ENCODE measurements at places on chromosomes 6 and 20.

- no peak for DNase-seq
These were observed 90.1 kb downstream of the CAP2 start for GRCh38 chr6:17483391-17484016.

DNA sequence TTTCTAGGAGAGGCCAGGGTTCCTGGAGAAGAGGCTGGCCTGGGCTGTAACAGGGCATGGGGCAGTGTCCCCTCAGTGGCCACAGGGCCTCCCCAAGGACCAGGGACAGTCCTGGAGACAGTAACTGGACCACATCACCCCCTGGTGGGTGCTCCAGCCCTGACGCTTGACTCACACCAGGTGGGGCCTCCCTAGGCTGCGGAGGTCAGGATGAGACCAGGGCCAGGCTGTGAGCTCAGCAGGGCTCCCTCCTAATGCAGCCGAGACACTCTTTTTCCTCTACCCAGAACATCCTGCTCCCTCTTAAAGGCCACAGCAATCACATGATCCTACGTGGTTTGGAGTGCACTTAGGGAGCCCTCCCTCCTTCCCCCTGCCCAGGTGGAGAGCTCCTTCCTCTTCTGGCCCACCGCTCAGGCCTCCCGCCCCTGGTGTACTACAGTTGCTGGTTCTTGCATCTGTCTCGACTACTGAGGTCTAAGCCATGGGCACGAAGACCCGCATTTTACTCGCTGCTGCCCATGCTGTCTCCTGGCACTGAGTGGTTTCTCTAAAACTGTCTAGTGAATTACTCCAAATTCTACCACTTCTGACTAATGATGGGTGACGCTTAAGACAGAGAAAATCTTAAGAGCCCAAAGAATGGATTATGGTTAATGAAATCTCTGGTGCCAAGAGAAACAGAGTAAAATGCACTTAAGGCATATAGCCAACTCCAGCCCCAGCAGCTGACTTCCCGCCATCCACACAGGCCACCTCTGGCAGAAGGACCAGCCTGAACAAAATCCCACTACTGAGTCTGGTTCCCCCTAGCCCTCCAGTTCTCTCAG lies 166.1 kb upstream of the CST7 start:
- no peak for DNase-seq

DNA sequence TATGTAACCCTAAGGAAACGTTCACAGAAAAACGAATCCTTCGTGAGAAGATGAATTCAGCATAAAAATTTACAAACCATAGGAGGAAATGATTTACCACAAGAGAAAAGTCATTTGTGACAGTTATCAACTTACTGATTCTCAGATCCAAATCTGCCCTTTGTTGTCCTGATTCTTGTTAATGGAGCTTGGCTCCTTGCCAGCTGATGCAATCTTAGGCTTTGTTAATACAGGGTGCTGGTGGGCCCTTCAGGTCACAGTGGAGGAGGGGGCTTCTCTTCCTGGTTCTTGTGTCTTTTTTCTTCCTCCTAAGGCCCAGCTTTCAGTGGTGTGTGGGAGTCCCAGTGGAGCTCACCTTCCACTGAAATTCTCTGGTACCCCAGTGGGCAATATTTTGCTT lies 108.4 kb upstream of the MAP3K7 start:
- DNase-seq = peak; percentile 12

- DNase-seq = no peak
These were observed 134.2 kb downstream of the PKHD1 start for GRCh38 chr6:51953246-51953645.

- DNase-seq = no peak
These were observed 296.3 kb downstream of the LAMA2 start for GRCh38 chr6:129179283-129179682.

DNA sequence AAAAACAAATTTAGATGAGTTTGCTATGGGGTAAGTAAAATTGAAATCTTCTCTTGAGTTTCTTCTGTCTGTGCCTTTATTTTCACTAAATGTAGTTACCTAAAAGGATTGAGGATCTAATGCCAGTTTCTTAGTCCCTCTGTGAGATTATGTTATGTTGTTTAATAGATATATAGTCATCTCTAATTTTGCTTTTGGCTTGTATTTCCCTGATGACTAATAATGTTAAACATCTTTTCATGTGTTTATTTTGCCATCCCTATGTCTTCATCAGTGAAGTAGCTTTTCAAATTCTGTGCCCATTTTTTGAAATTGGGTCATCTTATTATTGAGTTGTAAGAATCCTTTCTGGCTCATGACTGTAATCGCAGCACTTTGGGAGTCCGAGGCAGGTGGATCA lies 13.7 kb downstream of the QRSL1 start:
- no peak for DNase-seq

DNA sequence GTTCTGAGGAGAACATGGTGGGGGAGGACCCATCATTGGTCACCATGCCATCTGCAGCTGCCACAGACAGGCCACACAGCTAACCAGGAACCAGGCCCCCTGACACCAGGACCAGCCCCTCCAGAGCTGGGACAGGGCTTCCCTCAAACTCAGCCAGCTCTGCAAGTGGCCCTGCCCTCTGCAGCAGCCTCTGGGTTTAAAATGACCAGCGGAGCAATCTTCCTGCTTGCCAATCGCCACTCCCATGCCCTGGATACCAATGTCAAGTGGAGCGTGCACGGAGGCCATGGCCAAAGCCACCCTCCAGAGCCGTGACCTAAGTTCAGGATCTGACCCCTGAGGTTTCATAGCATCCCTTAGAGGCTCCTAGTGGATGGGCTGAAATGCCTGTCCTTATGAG lies 199.4 kb downstream of the SYNDIG1 start:
- no peak for DNase-seq

DNA sequence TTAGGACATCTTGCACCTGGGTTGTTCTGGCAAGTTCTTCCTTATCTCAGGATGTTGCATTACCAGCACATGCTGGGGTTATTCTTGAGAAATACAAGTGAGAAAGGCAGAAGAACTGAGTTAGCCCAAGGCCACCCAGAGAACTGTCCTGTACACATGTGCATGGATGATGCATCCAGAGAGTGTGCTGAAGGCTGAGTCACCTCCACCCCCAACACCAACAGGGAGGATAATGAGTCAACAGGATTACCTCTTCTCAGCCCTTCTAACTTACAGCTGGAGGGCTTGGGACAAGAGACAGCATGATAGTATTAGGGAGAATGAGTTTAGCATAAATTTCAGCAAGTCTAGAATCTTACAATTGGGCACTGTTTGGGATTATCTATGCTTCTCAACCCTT lies 8.5 kb downstream of the SCGN start:
- DNase-seq = no peak

- peak; percentile 36 for DNase-seq
These were observed 461.0 kb upstream of the JARID2 start for GRCh38 chr6:14784596-14785492.

GRCh38 chr6:32070814-32071543 lies 32.8 kb downstream of the CYP21A2 start:
- no peak for DNase-seq

DNA sequence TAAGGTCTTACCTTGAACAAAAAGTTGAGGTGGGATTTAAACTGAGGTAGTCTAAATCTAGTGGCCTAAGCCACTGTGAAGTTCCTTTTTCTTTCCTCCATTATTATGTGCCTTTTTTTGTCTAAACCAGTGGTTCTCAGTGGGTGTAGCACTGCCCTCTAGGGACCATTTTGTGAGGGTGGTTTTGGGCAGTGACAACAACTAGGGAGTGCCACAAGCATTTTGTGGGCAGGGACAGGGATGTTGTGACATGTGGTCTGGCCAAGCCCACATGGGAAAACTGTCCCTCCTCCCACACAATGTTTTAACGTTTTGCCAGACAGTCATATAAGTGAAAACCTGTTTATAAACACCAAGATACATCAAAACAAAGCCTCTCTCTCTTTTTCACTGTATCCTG lies 899.4 kb upstream of the FLRT3 start:
- peak; percentile 6 for DNase-seq

- DNase-seq = no peak
These were observed 35.2 kb upstream of the CLDN20 start for GRCh38 chr6:155228546-155229166.

DNA sequence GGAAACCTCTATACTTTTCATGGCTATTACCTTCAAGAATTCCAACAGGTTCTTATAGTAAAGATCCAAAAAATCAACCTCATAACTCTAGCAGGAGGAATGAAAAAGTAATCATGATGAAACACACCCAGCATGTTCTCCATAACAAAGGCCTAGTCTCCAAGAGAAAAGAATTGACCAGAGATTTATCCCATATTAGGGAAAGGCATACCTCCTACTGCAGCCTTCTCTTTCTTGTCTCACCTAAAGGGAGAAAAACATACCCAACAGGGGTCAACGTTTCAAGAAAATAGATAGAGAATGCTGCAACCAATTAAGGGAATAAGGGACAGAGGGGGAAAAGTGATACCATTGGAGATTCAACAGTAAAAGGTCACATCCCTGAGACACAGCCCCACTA lies 262.5 kb downstream of the FRK start:
- no peak for DNase-seq

DNA sequence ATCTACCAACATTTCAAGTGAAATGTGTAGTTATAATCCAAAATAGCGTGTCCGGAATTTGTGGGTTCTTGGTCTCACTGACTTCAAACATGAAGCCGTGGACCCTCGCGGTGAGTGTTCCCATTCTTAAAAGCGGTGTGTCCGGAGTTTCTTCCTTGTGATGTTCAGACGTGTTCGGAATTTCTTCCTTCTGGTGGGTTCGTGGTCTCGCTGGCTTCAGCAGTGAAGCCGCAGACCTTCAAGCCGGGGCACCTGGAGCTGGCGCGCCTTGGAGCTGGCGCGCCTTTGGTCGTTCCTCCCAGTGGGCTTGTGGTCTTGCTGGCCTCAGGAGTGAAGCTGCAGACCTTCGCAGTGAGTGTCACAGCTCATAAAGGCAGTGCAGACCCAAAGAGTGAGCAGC lies 291.5 kb upstream of the EYS start:
- DNase-seq = no peak

GRCh38 chr6:4846387-4846786 lies 70.2 kb downstream of the CDYL start:
- DNase-seq = no peak

GRCh38 chr20:57107208-57107607 lies 159.2 kb downstream of the BMP7 start:
- DNase-seq = no peak

- DNase-seq = no peak
These were observed 977 bp upstream of the SMAP1 start for GRCh38 chr6:70666706-70667105.

GRCh38 chr6:134908906-134909516 lies 40.9 kb downstream of the ALDH8A1 start:
- DNase-seq = no peak

DNA sequence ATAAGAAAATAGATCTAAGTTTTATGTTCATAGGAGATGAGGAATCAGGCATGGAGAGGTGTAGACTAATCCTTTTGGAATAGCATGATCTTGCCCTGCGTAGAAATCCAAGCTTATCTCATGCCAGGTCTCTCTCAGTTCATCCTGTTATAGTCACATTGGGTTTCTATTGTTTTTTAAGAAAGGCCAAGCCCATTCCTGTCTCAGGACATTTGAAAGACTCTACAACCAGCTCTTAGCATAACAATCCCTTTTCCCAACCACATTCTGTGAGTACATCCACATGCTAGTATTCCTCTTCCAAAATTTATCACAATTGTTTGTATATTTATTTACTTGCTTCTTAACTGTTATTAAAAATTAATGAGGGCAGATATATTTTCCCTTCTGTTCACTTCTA lies 130.3 kb downstream of the MMUT start:
- DNase-seq = no peak

GRCh38 chr20:24283186-24283585 lies 186.2 kb upstream of the SYNDIG1 start:
- no peak for DNase-seq

DNA sequence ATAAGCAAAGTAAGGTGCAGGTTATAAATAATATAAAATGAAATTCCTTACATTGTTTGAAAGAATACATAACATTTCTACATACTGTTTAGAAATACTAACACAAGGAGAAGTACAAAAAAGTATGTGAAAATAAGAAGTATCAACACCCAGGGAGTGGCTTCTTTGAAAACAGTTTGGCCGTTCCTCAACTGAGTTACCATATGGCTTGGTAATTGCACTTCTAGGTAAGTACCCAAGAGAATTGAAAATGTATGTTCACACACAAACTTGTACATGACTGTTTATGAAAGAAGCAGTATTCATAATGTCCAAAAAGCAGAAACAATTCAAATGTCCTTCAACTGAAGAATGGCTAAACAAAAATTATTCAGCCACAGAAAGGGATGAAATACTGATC lies 30.7 kb downstream of the PAK5 start:
- DNase-seq = no peak

DNA sequence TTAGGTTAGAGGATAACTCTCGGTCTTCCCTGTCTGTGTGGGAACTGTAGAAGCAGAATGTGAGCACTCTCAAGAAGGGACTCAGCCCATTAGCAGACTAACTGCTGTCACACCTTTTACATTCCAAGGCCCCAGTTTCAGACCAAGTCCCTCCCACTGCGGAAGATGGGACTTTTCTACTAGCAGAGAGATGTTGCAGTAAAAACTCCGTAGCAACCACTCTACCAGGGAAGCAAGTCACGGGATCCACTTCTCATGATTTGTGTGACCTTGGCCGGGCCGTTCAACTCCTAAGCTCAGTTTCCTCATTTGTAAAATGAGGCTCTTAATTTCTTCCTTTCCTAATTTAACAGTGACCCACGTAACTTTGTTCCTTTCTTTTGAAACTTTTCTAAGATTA lies 77.1 kb upstream of the SLC4A11 start:
- DNase-seq = no peak

GRCh38 chr20:19212821-19213502 lies 520 bp downstream of the SLC24A3 start:
- peak; percentile 77 for DNase-seq

DNA sequence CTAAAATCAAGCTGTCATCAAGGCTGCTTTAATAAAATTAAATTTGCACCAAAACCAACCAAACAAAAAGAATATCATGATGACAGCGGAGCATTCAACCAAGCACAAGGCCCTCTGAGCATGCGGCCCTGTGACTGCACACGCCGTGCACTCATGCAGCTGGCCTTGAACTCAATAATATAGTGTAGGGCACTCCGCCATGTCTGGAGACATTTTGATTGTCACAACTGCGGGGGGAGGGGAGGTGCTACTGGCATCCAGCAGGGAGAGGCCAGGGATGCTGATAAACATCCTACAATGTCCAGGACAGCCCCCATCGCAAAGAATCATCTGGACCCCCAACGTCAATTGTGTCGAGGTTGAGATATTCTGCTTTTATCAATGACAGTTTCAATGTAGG lies 9.7 kb downstream of the MOCS3 start:
- no peak for DNase-seq

DNA sequence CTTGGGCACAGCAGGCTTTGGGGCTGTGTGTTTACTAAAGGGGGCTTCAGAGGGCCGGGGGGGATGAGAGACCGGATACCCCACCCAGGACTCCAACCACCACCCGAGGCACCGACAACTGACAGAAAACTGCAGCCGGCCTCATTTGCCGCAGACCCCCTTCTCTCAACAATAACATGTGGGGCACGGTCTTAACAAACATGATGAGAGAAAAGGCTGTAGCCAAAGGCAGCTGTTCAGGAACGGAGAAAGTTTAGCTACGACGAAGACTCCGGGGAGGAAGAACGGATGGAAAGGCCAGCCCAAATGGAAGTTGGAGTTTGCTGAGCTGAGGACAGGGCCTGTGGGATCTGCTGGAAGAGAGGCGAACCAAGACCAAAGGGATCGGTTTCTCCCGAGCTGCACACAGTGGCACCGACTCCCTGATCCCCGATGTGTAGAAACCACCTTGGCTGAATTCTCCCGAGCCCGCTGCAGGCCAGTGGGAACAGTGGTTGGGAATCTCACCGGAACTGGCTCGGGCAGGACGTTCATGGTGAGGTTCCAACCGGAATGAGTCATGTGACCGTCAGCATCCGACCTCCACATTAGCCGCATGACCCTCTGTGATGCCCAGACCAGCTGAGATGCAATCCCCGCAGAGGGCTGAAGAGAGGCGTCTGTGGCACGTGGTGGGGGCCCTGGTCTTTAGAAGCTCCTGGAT lies 359.3 kb downstream of the TAF4 start:
- no peak for DNase-seq

All from NCI-H1436 (cell line).